ENCODE measurements at places on chromosomes 7 and 10.

DNA sequence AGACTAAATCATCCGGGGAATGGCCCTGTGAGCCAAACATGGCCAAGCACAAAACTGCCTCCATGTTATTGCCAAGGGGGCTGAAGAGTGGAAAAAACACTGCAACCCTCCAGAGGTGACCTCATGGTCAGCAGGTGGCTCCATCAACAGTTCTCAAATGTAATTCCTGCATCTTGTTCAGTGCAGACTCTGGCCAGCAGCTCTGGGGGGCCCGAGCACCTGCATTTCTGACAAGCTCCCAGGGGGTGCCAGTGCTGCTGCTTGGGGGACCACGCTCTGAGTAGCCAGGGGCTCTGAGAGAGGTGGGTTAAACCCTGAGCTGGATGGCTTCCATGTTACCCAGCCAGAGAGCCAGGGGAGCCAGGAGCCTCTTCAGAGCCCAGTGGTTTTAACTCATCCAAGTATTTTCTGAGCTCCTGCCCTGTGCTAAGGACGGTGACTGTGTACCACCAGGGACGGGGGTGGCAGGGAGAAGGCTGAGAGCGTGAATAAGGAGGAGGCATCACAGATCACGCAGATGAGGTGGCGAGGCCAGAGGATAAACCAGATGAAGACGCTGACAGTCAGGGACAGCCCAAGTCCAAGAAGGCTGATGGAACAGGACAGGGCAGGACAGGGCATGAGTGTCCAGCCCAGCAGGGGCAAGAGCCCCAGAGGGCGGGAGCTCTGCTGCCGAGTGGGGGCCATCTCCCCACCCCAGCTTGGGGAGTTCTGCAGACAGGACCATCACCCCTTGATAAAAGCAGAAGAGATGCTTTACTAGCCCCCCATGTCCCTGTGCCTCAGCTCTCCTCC is 52.9 kb downstream of the CLEC2L start:
- DNase-seq, result no peak

GRCh38 chr7:50422858-50423257 is 27.3 kb downstream of the FIGNL1 start:
- no peak for DNase-seq

DNA sequence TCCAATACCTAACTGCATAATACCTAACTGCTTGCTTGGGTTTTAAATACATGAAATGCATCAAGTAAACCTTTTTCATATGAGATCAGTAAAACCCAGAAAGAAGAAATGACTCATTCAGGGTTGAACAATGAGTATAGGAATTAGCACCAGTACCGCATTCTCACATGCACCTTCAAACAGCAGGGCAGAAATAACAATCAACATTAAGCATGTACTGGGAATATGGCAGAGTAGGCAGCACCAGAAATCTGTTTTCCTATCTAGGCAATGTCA is 850.3 kb upstream of the SORCS1 start:
- DNase-seq, result no peak

DNA sequence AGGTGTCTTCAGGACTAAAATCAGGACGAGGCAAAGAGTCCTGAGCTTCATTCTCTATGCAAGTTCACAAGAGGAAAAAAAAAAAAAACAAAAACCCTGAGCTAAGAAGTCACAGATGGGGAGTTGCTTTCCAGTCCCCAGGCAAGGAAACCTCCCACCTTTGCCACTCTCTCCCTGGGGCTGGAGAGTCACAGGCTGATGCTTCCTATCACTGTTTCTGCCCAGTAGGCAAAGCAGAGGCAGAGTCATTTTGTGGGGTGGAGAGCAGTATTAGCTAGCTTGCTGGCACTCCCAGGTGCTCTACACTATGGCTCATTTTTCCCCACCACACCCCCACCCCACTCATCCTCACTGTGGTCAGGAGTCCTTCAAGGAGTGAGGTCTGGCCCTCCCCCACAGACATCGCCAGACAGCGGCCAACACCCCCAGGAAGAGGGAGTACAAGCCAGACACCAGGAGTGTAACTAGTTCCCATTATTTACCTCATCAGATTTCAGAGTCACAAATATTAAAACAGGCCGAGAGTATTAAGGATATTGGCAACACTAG is 34.6 kb upstream of the UNC5B start:
- DNase-seq, result no peak

GRCh38 chr10:89810908-89811525 is 109.6 kb downstream of the KIF20B start:
- DNase-seq, result no peak

GRCh38 chr7:39306016-39306570 is 260.1 kb upstream of the YAE1 start:
- no peak for DNase-seq

DNA sequence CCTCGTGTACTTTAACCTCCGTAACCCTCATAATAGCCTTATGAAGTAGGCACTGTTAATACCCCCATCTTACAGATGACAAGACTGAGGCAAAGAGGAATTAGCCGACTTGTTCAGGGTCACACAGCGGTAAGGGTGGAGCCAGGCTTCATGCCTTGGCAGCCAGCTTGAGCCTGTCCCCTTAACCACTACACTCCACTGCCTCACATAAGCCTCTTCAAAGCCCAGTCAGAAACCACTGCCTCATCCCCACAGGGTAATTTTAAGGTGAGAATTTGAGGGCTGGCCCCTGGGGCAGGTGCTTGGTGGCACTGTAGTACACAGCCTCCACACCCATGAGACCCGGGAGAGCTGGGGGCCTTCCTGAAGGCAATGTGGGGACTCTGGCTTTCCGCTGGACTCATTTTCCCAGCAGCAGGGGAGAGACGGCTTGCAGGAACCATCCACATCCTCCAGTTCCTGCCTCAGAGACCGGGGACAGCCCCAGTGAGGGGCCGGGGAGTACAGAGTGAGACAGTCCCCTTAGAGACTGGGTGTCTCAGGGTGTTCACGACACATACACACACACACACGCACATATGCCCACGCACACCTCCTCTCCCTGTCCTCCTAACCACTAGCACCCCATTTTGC is 7.6 kb upstream of the C10orf105 start:
- DNase-seq, result peak; percentile 76

DNA sequence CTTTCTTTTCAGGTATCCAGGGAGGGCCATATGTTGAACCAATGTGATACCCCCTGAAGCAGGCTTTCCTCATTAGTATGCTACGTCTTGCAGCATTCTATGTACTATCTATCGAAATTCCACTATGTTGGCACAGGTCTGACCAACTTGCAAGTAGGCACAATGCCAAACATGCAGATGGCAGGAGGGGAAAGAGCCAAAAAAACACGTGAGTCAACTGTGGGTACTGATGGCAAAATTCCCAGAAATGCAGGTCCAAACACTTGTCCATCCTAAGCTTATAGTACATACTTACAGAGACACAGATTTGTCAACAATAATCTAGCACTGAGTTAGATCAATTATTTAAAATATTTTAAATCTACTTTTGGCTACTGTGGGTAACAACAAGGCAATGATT is 394.9 kb downstream of the DGKB start:
- DNase-seq, result no peak

GRCh38 chr7:101814991-101815825 is 2.2 kb upstream of the CUX1 start:
- DNase-seq, result peak; percentile 68

GRCh38 chr7:47580811-47581331 is 1.0 kb downstream of the TNS3 start:
- no peak for DNase-seq

- DNase-seq, result no peak
Observed at GRCh38 chr10:123140164-123140982, 4.6 kb downstream of the HMX3 start.

- DNase-seq, result no peak
Observed at GRCh38 chr7:4794591-4795350, 19.3 kb downstream of the AP5Z1 start.

DNA sequence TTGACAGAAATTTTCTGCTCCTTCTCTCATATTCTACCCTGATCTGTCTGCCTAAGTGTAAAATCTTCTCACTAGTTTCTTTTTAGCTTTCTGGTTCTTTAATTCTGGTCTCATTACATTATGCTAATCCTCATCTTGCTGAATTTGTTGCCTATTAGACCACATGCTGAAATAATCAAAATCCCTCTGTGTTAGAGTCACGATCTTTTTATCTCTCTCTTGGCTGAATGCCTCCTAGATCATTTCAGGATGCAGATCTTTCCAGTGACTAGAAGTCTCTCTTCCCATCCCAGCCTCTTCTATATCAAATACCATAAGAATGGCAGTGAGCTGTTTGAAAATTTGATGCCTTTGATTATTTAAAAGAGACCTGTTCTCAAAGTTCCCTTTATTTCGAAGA is 661.9 kb downstream of the SORCS1 start:
- DNase-seq, result no peak

GRCh38 chr7:46290374-46291049 is 369.4 kb upstream of the IGFBP3 start:
- no peak for DNase-seq

DNA sequence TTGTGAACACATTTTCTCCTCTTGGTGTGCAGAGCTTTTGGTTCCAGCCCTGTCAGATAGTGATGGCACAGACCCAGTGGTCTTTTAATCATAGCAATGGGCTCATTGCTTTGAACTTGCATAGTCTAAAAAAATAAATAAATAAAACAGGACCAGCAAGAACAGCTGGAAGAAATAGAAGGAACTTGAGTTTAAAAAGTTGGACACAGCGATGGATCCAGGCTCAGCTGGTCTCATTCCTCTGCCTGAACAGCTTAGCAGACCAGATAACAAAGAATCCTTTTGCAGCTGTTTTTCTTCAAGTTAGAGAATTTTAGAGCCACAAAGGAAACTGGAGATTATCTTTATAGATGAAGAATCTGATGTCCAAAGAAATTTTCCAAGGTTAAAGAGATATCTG is 1005.6 kb downstream of the LRMDA start:
- no peak for DNase-seq

DNA sequence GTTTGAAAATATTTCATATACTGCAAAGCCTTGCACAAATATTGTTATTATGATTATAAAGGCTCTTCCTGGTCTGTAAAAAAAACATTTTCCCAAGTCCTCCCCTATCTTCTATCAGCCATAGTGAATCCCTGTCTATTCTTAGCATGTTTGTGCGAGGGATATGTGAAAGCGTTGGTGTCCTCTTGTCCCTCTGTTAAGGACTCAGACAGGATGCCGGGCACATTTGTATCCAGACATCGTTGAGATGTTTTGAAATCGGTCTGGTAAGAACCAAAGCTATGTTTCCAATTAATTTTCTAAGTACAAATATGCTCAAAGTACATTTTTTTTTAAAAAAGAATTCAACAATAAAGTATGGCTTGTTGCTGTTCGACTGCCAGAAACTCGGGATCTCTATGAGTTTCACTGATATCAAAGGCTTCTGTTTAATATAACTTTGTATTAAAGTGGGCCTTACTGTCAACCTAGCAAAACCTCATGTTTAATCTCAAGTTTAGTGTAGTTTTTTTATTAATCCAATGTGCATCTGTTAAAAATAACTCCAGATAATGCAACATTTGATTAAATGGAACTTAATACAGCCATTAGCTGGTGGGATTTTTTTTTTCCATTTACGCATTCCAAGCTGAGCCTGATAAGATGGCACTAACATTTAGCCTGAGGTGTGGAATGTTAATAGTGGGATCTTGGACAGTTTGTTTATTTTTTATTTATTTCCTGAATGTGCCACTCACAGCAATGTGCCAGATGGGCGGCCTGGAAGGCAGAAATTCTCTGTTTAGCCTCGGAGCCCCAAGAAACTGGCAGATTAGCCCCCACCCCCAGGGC is 754.3 kb downstream of the LRMDA start:
- DNase-seq, result no peak

GRCh38 chr7:45921699-45922519 is 837 bp upstream of the IGFBP3 start:
- no peak for DNase-seq

DNA sequence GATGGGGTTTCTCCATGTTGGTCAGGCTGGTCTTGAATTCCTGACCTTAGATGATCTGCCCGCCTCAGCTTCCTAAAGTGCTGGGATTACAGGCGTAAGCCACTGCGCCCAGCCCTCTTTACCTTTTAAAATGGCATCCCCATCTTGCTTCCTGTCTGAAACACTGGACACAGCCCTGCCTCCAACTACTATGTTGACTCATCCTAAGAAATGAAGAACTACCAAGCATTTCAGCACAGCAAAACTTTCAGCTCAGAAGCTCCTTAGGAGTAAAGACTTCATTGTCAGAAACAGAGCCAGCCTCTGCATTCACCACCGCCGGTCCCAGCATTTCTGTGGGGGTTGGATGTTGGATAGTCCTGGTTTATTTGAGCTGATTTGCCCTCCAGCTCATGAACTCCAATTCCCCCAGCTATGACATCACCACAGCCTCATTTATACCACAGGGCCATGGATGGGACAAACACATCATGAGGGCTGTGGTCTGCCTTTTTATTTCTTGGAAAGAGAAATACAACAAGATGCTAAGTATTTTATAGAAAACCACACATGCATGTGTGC is 123.5 kb downstream of the ADCY1 start:
- DNase-seq, result no peak

DNA sequence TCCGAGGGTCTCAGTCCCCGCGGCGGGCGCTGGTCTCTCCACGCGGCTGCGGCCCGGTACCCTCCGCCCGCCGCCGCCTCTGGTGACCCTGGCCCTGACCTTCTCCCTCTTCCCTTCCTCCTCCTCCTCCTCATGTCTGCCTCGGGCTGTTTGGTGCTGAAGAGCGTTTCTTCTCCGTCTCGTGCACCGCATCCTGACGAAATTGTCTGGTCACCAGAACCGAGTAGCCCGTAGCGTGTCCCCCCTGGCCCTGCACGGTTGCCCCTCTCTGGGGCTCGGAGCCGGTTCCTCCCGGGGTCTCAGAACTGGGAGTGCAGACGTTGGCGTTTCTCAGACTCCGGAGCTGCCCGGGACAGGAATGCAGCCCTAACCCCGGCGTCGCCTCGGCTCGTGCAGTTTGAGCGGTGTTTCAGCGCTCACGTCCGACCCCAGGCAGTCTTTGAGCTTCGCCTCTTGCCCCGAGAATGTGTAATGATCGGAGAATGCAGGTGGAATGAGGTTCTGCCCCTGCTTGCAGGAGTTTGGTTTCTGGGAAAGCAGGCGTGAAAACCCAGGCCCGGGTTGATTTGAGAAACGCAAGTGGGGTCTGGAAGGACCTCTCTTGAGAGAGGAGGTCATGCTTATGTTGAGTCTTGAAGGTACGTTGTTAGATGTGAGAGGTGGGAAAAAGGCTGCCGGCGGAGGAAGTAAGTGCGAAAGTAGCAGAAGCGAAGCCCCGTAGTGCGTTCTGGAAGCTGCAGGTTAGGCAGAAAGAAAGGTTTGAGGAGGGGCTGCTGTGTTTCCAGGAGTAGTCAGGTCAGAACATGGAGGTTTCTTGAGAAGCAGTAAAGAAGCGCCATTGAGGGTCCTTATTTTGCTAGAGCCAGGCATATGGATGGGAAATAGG is 743 bp downstream of the RBM17 start:
- peak; percentile 18 for DNase-seq

DNA sequence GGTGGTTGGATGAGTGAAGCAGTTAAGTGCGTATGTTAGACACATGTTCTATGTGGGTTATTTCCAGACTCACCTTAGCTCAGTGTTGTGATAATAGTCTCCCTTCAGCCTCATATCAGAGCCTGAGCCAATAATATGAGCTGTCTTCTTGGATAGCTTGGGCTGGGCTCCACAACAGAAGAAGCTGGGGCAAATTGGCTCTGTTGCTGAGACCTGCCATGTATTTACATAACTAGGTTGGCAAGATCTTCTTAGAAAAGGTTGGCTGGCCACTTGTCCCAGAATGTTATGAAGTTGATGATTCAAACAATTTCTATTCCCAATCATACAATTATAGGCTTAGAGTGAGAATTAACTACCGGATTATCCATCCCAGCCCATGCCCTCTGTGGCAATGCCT is 35.7 kb upstream of the CREB5 start:
- no peak for DNase-seq

Measured in immature natural killer cell (primary cell).